ENCODE measurements at places on chromosomes 12 and 14. TPM values are rescaled to one million over a fixed set of nuclear protein-coding genes. Genes with fewer than 3 reads are reported as not detected.

Gene CNTN1
- total RNA-seq = 6.5 TPM

Gene IL31
- not detected for total RNA-seq

DNA sequence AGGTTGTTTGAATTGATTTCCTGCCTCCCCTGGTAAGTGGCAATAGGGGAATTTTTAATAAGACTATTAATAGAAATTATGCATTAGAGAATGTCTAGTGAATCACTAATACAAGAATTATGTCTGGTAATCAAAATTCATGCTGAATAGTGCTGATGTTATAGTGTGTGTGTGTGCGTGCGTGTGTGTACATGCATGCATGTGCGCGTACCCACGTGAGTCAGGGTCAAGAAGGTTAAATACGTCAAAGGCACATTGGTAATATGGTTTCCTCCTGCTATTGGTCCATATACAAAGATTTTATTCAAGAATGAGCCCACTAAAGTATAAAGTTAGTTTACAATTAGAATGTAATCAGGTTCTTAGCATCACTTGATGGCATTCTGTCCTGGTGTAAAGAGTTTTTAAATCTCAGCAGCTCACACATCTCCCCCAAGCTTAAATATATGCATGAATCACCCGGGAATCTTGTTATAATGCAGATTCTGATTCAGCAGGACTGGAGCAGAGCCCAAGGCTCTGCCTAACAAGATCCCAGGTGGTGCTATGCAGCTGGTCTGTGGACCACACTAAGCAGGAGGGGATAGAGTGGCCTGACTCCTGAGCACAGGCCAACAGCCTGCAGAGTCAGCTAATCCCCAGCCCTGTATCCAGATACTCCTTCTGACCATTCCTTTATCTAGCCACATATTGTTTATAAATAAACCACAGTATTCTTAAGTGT, 43.9 kb downstream of the TTC9 start:
- peaks cover 16% of the 10 kb centered on the region for H3K4me1 ChIP-seq
- H3K27me3 ChIP-seq = no peaks in the 10 kb centered on the region
- H3K27ac ChIP-seq = no peak overlapping the region
- no peaks in the 10 kb centered on the region for H3K36me3 ChIP-seq
- peak; percentile 56 for DNase-seq
- H3K4me3 ChIP-seq = no peak overlapping the region

DNA sequence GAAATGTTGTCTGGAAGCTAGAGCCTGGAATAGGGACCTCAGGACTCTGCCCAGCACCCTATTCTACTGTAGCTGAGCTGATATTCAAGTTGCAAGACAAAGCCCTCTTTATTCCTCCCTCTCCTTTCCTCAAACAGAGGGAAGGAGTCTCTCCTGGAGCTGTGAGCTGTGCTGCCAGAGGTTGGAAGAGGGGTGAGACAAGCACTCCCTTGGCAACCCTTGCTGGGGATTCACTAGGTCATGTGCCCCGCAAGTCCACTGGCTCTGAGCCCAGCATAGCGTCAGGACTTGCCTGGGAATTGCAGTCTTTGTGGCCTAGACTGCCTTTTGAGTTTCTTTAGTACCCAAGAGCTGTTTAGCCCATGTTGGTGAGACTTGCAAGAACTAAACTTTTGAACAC, 11.4 kb upstream of the ASCL1 start:
- H3K27me3 ChIP-seq = peaks cover 17% of the 10 kb centered on the region
- H3K27ac ChIP-seq = no peak overlapping the region
- no peaks in the 10 kb centered on the region for H3K4me1 ChIP-seq
- DNase-seq = no peak
- no peaks in the 10 kb centered on the region for H3K36me3 ChIP-seq
- no peak overlapping the region for H3K4me3 ChIP-seq

Gene AMN
- 1.9 TPM for total RNA-seq

Gene CIROP
- total RNA-seq = not detected

- no peak overlapping the region for H3K27ac ChIP-seq
- no peak overlapping the region for H3K4me3 ChIP-seq
- no peaks in the 10 kb centered on the region for H3K4me1 ChIP-seq
- DNase-seq = no peak
These were observed 188.6 kb downstream of the CRADD start for GRCh38 chr12:93865751-93866150.

- H3K27ac ChIP-seq = no peak overlapping the region
- H3K4me1 ChIP-seq = no peaks in the 10 kb centered on the region
- H3K36me3 ChIP-seq = no peaks in the 10 kb centered on the region
- H3K4me3 ChIP-seq = no peak overlapping the region
- DNase-seq = no peak
These were observed 54.0 kb upstream of the ATP2B1 start for GRCh38 chr12:89762498-89763170.

Gene FOXG1
- 0.07 TPM for total RNA-seq

Gene BTG1
- 32.0 TPM for total RNA-seq

GRCh38 chr12:68007466-68007865, 18.2 kb downstream of the IFNG-AS1 start:
- no peaks in the 10 kb centered on the region for H3K27me3 ChIP-seq
- no peak overlapping the region for H3K4me3 ChIP-seq
- 0 out of 2 replicates have a peak, but pooled peaks cover 2% of the 10 kb centered on the region for H3K4me1 ChIP-seq
- H3K36me3 ChIP-seq = peaks cover 7% of the 10 kb centered on the region

DNA sequence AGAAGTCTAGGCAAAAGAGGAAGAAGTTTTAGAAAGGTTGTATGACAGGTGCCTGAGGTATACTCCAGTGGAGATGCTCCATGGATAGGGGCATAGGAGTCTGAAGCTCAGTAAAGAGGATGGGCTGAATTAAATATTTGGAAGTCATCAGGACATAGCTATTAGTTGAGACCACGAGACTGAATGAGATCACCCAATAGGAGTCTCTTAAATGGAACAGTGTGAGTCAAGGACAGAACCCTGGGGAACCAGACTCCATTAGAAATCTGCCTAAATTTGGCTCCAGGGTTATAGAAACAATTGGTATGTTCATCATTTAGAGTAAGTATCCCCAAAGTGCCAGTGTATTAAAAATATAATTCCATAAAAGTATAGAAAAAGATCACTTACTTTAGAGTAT, 172.6 kb downstream of the PRKCH start:
- no peak for DNase-seq
- no peak overlapping the region for H3K4me3 ChIP-seq
- peaks cover 9% of the 10 kb centered on the region for H3K4me1 ChIP-seq

- no peak for DNase-seq
- no peak overlapping the region for H3K27ac ChIP-seq
- H3K36me3 ChIP-seq = no peaks in the 10 kb centered on the region
- H3K4me1 ChIP-seq = peaks cover 3% of the 10 kb centered on the region
- no peaks in the 10 kb centered on the region for H3K27me3 ChIP-seq
These were observed 114.5 kb upstream of the NPAS3 start for GRCh38 chr14:32824195-32824594.

- no peak for DNase-seq
- H3K27ac ChIP-seq = no peak overlapping the region
- no peak overlapping the region for H3K4me3 ChIP-seq
- no peaks in the 10 kb centered on the region for H3K36me3 ChIP-seq
- H3K4me1 ChIP-seq = no peaks in the 10 kb centered on the region
These were observed 1193.7 kb downstream of the GALC start for GRCh38 chr14:86799244-86799647.

DNA sequence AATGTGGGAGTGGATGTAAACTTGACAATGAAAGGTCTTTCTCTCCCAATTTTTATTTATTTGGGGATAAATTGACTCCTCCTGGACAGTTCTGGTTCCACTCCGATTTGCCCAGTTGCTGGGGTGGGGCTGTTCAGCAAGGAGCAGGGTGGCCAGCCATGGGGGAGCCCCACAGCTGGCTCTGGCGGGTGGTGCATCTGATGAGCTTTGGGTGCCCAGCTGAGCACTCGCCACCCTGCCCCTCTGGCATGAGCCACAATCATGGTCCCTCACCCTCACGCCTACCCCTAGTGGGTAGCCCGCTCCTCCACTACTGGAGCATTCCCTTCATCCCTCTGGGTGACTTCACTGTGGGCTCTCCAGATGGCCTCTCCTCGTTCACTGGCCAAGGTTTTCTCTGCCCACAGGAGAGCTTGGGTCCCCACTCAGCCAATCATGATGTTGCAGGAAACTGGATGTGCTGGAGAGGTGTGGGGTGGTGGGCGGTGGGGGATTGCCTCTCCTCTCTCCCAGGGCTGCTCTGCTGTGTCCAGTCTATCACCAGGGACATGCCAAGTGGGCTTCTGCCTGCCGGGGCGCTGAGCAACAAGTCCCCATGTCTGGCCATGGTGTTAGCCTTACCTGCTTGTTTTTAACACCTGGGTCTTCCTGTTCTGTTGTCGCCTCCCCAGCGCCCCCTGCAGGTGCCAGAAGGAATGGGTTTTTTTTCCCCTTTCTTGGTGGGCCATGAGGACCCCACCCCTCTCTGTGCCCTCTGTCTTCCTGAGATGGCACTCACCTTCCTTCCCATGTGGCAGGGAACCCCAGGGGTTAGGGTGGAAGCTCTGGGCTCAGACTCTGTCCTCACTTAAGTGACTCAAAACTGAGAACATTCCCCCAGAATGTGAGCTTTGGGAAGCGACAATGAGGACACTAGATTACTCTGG, 3.4 kb downstream of the CYP46A1 start:
- no peaks in the 10 kb centered on the region for H3K36me3 ChIP-seq
- H3K4me3 ChIP-seq = no peak overlapping the region
- H3K4me1 ChIP-seq = no peaks in the 10 kb centered on the region
- no peaks in the 10 kb centered on the region for H3K27me3 ChIP-seq

DNA sequence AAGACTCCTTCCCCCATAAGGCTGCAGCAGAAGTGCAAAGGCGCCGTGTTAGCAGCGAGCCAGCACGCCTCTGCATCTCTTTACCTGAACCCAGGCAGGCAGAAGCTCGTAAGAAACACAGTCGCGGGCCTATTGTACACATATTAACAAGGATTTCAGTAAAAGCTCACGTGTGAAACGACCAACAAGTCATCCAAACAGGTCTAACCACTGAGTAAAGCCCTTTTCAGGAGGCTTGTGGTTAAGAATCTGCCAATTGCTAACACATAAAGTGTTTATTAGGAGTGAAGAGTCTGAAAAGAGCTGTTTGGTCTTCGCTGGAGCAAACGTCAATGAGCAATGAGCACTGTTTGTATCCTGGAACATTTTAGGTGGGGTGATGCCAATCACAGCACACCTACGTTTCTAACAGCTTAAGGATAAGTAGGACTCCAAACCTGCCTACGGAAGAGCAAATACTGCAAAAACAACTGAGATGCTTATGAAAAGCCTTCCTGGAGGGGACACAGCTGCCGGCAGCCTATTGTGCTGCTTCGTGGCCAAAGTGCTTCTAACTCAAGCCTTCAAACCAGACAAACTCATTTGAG, 43.1 kb downstream of the PRKAB1 start:
- no peaks in the 10 kb centered on the region for H3K4me1 ChIP-seq
- no peak overlapping the region for H3K27ac ChIP-seq
- DNase-seq = no peak
- H3K36me3 ChIP-seq = peaks cover 52% of the 10 kb centered on the region

DNA sequence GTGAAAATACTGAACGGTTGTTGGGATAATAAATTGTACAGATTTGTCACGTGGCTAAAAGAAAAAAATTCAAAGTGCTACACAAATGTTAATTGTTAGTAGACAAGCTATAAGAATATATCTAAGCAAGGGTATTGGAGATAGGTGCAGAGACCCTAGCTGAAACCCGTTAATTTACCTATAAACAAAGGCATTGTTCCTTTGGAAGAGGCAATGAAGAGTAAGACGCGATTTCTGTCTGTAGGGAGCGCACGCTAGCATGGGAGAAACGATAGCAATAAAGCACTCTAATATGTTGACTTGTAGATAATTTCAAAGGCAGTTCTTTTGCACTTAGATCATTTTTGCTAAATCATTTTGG, 565 bp downstream of the CCDC77 start:
- H3K27me3 ChIP-seq = no peaks in the 10 kb centered on the region
- no peak overlapping the region for H3K4me3 ChIP-seq
- peaks cover 10% of the 10 kb centered on the region for H3K36me3 ChIP-seq
- DNase-seq = no peak
- no peak overlapping the region for H3K27ac ChIP-seq
- no peaks in the 10 kb centered on the region for H3K4me1 ChIP-seq

- DNase-seq = no peak
- no peaks in the 10 kb centered on the region for H3K4me1 ChIP-seq
- peaks cover 13% of the 10 kb centered on the region for H3K36me3 ChIP-seq
- H3K27ac ChIP-seq = no peak overlapping the region
- H3K4me3 ChIP-seq = no peak overlapping the region
These were observed 24.9 kb downstream of the DEGS2 start for GRCh38 chr14:100134586-100134985.

GRCh38 chr12:99027461-99027860, 382.4 kb downstream of the APAF1 start:
- H3K27me3 ChIP-seq = no peaks in the 10 kb centered on the region
- DNase-seq = no peak
- peaks cover 12% of the 10 kb centered on the region for H3K36me3 ChIP-seq
- H3K4me3 ChIP-seq = no peak overlapping the region
- no peaks in the 10 kb centered on the region for H3K4me1 ChIP-seq

Gene DHH
- total RNA-seq = 0.13 TPM

GRCh38 chr14:106518054-106518943, 991.9 kb downstream of the TMEM121 start:
- H3K27me3 ChIP-seq = no peaks in the 10 kb centered on the region
- H3K4me3 ChIP-seq = no peak overlapping the region
- no peak overlapping the region for H3K27ac ChIP-seq
- no peak for DNase-seq

DNA sequence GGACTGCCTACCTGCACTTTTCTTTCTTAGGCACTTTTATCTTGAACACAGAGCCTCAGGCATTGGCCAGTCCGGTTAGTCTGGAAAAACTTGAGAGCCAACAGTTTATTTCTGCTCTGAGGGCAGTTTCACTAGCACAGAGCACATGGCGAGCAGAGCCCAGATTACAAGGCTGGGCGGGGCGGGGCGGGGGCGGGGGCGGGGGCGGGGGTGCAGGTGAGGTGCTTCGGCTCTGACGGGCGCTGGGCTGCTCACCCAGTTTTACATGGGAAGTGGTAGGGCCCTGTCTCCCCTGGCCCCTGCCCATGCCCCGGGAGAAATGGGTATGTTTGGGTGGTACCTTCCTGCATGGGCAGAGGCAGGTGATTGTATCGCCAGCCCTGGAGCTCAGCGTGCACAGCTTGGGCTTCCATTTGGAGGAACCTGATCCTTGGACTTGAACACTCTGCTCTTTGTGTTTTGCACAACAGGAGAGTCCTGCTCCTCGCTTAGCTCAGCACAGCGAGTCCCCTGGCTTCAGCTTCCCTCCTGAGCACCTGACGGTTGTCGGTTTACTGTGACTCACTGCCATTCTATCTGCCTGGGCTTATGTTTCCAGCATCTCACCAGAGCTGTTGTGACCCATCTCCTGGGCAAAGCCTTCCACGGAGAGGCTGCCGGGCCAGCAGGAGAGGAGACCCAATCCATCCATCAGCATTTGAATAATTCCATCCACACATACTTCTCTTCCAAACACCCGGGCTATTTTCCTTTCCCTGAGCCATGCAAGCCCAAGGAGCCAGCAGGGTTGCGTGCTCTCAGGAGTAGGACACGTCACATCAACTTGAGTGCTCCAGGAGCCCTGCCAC, 108.5 kb downstream of the ARF6 start:
- peak overlapping the region; percentile 22 for H3K4me3 ChIP-seq
- DNase-seq = peak; percentile 59
- no peak overlapping the region for H3K27ac ChIP-seq

- peak; percentile 23 for DNase-seq
- no peak overlapping the region for H3K4me3 ChIP-seq
- H3K36me3 ChIP-seq = no peaks in the 10 kb centered on the region
- H3K4me1 ChIP-seq = peaks cover 4% of the 10 kb centered on the region
- H3K27me3 ChIP-seq = no peaks in the 10 kb centered on the region
These were observed 14.2 kb downstream of the IQSEC3 start for GRCh38 chr12:80681-81190.

Gene MFAP5
- 0.26 TPM for total RNA-seq
